Renal cortex interstitium (tissue), 15 donors: ENCODE measurements at places on chromosomes 7 and 10.

GRCh38 chr10:101878869-101879268 lies 35.3 kb upstream of the KCNIP2 start:
- DNase-seq = no peak

GRCh38 chr7:74380720-74381119 lies 73.0 kb upstream of the GTF2IRD1 start:
- no peak for DNase-seq

- DNase-seq = no peak
Measured at GRCh38 chr7:114567416-114567815, 152.8 kb downstream of the FOXP2 start.

- DNase-seq = no peak
Measured at GRCh38 chr7:141294143-141294829, 220.4 kb downstream of the TMEM178B start.

- no peak for DNase-seq
Measured at GRCh38 chr10:49074836-49075682, 40.3 kb downstream of the VSTM4 start.

GRCh38 chr10:5496261-5497250 lies 2.8 kb downstream of the CALML5 start:
- no peak for DNase-seq
